T-helper 17 cell (primary cell): ENCODE measurements at places on chromosomes 7 and 10. TPM values are rescaled to one million over a fixed set of nuclear protein-coding genes. Genes with fewer than 3 reads are reported as not detected.

The ITIH5 gene
- total RNA-seq = not detected

DNA sequence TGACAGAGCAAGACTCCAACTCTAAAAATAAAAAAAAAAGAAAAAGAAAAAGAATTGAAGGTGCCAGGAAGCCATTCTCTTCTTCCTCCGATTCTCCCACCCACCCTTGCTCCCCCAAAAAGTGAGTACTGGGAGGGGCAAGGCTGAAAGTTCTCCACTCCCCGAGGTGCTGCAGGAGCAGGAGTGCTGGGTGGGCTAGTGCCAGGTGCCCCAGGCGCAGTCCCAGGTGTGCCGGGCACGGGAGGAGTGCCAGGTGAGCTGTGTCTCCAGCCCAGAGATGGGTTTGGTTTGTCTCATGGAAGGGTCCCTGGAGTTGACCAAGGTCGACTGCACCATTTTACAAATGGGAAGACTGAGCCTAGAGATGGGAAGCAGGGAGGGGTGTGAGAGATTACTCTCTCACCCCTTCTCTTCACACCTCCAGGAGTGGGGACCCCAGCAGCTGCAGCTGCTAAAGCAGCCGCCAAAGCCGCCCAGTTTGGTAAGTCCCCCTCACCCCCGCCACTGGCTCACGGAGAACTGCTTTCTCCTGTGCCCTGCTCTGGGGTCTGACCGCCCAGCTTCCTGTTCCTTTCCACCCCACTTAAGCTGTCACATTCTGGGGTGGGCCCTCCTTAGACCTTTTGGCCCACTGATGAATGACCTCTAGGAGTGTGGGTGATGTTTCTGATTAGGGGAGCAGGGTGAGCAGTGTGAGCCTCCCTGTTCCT is 26.2 kb upstream of the LIMK1 start:
- no peak for DNase-seq

DNA sequence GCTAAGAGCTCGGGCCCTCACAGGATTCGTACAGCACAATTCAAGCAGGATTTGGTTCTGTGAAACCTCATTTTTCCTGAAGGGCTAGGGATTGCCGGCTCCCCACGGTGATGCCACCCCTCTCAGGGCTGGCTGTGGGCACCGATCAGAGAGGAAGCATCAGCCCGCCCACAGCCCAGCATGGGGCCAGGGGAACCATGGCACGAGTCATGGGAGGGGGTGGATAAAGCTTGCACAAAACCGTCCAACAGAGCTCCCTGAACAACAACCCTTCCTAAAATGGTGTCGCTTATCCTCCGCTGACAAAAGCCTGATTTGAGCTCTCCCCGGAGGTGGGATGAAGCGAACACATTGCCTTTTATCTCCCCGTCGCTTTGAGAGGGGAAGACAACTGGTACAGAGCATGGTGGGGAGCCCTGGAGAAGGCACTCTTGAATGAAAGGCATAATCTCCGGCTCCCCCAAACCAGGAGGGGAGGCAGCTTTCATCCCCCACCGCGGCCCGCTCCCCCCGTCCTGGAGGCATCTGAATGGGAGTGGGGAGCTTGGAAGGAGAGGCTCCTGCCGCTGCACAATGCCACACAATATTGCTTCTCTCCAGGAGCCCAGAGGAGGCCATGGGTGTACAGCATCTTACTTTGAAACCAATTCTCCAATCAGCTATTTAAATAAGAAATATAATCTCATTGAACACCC is 144.0 kb downstream of the RPS24 start:
- DNase-seq = no peak

DNA sequence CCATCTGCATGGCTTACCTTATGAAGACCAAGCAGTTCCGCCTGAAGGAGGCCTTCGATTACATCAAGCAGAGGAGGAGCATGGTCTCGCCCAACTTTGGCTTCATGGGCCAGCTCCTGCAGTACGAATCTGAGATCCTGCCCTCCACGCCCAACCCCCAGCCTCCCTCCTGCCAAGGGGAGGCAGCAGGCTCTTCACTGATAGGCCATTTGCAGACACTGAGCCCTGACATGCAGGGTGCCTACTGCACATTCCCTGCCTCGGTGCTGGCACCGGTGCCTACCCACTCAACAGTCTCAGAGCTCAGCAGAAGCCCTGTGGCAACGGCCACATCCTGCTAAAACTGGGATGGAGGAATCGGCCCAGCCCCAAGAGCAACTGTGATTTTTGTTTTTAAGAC is 12.4 kb downstream of the DUSP5 start:
- DNase-seq = no peak

- DNase-seq = no peak
Observed at GRCh38 chr7:129550693-129551360, 48.5 kb downstream of the SMKR1 start.

- DNase-seq = no peak
Observed at GRCh38 chr7:99002148-99002826, 124.0 kb downstream of the TRRAP start.

GRCh38 chr10:130479926-130480325 is 343.7 kb downstream of the GLRX3 start:
- DNase-seq = no peak

DNA sequence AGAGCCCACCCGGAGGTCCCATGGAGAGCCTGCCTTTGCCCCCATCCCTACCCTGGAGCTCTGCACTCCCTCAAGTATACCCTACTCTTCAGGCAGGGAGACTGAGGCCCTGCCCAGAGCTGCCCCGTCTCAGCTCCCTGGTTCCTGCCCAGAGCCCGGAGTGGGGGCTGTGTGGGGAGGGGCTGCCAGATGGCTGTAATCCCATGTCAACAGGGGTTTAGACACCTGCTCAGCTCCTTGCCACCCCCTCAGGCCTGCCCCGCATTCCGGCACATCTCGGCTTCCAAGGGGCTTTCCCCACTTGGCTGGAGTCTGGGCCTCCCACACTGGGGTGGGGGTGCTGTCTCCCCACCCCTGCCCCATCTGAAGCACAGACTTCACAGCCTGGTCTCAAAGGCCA is 20.9 kb upstream of the LFNG start:
- no peak for DNase-seq

The PIP gene
- not detected for total RNA-seq

GRCh38 chr7:25527665-25528170 is 299.4 kb upstream of the NPVF start:
- no peak for DNase-seq

- DNase-seq = no peak
Observed at GRCh38 chr10:12156367-12157123, 27.1 kb downstream of the SEC61A2 start.
